Stimulated activated CD8-positive, alpha-beta memory T cell treated with anti-CD3 and anti-CD28 coated beads, Interleukin-4, amount 100 ng/mL, for 24 hours (primary cell): ENCODE measurements at places on chromosomes 1 and 21.

GRCh38 chr1:42924851-42925760 lies 33.6 kb downstream of the SLC2A1 start:
- DNase-seq: no peak

DNA sequence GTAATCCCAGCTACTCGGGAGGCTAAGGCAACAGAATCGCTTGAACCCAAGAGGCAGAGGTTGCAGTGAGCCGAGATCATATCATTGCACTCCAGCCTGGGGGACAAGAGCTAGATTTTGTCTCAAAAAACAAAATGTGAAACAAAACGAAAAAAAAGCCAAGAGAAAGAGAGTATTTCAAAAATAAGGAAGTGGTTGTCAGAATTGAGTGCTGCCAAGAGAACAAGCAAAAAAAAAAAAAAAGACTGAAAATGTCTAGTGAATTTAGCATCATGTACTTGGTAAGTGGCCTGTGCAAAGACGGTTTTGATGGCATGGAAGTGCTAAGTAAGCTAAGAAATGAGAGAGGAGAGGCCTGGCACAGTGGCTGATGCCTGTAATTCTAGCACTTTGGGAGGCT lies 14.3 kb downstream of the KPNA6 start:
- DNase-seq: no peak

GRCh38 chr1:98813738-98814309 lies 152.3 kb downstream of the SNX7 start:
- no peak for DNase-seq

GRCh38 chr1:228228601-228229074 lies 20.8 kb downstream of the OBSCN start:
- no peak for DNase-seq

DNA sequence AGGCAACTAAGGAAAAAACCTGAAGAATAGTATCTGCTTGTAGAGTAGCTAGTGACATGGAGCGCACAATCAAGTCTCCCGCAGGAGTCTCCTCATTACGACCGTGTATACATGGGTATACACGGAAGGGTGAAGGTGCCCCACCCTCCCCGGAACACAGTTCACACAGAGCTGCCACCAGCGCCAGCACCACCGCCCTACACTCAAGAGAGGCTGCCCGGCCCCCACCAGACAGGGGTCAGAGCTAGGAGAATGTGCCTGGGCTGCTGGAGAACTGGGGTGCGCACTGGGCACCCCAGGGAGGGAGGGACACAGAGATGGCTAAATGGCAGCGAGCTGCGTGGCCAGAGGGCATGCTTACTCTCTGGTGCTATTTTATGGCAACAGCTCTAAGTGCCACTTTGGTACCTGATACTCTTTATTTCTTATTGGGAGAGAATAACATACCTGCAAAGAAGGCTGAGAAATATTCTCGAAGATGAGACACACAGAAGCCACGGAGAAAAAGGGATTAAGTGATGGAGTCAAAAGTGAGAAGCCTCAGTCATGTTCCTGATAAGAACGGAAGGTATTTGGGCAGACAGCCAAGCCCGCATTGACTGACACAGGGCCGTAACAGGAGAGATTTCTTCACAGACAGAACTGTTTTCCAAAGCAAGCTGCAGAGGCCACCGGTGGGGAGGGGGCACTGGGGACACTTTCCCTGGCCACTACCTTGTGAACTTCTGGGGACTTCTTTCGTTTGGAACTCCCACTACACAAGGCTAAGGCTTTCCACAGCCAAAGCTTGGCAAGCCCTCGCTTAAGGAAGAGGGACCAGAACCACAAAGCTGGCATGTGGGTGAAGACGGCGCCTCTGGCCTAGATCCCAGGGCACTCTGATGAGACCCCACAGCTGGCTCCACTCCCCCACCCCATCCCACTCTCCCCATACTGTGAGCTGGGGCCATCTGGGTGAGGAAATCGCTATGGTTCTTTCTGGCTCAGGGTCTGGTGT lies 108.0 kb downstream of the PGBD5 start:
- no peak for DNase-seq

DNA sequence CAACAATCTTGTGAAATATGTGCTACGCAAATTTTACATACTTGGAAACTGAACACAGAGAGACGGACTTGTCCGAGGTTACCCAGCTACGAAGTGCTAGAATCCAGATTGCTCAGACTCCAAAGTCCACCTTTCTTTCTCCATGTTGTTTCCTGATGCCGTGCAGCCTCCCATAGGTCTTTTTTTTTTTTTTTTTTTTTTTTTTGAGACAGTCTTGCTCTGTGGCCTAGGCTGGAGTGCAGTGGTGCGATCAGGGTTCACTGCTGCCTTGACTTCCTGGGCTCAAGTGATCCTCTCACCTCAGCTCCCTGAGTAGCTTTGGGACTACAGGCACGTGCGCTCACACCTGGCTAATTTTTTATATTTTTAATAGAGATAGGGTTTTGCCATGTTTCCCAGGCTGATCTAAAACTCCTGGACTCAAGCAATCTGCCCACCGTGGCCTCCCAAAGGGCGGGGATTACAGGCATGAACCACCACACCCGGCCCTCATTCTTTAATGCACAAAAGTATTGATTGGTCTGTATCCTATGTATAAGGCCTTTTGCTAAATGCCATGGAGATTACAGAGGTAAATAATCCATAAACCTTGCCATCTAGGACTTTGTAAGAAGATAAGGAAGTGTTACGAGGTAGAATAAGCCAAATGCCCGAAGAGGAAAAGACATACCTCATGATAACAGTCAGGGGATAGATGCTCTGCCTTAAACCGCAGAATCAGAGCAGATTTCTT lies 92.8 kb downstream of the C1orf21 start:
- DNase-seq: no peak

- DNase-seq: no peak
Observed at GRCh38 chr21:44751186-44751798, 39.9 kb upstream of the TSPEAR start.

DNA sequence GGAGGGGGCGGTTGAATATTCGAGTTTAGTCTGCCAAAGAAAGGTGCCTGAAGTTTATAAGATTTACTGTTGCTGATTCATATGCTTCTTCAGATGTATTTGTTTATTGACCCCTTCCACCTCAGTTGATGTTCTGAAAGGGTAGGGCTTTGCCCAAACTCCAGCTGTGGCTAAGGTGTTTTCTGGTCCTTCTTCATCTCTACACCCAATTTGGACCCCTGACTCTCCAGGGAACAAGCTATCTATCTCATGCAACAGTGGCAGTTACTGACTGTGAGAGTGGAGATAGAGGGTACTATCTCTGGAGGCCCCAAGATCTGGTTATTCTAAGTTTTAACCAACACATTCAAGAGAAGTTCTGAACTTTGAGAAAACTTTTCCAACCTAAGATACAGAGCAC lies 12.6 kb upstream of the ALG14 start:
- no peak for DNase-seq

- no peak for DNase-seq
Observed at GRCh38 chr1:32032275-32032615, 18.6 kb downstream of the KHDRBS1 start.

- no peak for DNase-seq
Observed at GRCh38 chr1:165265196-165265838, 91.2 kb downstream of the LMX1A start.

DNA sequence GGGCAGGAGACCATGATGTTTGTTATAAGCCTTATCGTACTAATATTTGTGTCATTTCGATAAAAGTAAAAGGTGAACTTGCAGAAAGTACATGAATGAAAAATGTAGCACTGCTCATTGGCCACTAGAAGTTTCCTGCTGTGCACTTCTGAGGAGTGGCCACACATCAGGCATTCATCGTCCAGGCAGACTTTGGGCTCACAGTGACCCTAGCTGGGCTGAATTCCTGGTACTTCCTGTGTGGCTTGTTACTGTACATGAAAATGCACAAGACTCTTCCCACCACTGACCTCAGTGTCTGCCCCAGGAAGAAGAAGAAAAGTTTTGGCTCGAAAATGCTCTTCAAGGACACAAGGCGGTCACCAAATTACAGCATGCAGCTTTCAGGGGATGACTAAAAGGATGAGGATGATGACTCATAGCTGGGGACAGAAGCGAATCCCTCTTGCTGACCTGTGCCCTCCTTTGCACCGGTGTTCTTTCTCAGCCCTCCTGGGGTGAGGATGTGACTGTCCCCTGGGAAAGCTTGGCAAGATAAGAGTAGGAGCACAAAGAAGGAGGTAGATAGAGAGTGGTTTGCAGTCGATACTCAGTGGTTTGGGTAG lies 252.4 kb upstream of the KAZN start:
- DNase-seq: no peak

DNA sequence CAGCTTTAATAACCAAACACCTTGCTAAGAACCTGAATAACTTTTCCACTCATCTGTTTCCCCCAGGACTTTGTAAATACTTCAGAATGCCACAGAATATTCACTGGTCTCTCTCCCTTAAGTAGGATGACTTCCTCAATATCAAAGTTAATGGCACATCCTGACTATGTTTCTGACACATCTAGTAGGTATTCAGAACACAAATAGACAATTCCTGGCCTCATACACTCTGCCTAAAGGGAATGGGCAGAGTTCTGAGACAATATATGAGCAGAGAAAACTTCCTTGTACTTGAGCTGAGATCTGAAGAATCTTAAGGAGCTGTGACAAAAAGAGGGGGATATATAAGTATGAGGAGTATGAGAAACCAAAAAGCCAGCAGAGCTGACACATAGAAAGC lies 34.8 kb downstream of the ANKRD13C start:
- no peak for DNase-seq

DNA sequence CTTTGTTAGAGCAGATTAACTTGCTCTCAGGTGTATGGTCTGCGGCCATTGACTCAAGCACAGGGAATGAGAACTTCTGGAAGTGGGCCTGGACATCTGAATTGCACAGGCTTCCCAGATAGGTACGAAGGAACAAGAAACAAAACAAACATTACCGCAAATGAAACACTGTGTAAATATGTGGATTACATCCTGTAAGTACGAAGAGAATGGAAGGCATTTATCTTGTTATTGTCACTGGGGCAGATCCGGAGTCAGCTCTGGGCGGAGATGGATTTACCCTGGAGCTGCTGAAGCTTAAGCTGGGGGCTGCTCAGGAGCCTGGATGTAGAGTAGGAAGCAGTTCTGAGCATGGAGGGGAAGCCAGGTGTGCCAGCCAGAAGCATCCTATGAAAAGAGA lies 6.8 kb downstream of the HES2 start:
- DNase-seq: no peak

- DNase-seq: peak; percentile 47
Observed at GRCh38 chr21:20997636-20998455, at the start of gene NCAM2. Gene NCAM2 (plus strand): TSS chr21:20998409.

GRCh38 chr21:43034101-43034500 lies 41.5 kb downstream of the CBS start:
- no peak for DNase-seq

GRCh38 chr1:218642033-218642948 lies 297.2 kb downstream of the TGFB2 start:
- no peak for DNase-seq

DNA sequence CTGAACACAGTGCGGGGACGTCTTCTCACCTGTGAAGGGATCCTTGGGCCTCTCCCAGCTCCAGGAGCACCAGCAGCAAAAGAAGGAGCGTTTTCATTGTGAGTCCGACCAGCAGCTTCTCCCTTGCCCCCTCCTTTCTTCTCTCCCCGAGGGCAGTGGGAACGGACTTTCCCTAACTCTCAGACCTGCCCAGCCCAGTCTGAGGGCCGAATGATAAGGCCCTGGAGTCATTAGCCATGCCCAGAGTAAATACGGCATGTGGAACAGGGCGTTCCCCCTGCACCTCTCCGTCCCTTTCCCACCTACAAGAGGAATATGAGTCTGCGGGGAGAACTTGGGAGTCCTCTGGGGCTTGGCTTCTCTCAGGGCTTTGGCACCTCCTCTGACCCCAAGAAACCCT lies at the start of gene CTSE:
CTSE (minus strand) TSS at position 201 of the 400 bp plus-strand sequence; CDS start at position 97, 104 bp downstream.
- no peak for DNase-seq

DNA sequence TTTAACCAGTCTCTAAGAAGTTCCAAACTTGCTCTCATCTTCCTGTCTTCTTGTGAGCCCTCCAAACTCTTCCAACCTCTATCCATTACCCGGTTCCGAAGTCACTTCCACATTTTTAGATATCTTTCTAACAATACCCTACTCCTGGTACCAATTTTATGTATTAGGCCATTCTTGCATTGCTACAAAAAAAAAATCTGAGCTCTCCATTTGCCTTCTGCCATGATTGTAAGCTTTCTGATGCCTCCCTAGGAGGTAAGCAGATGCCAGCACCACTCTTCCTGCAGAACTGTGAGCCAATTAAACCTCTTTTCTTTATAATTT lies 91.5 kb upstream of the ARTN start:
- no peak for DNase-seq

DNA sequence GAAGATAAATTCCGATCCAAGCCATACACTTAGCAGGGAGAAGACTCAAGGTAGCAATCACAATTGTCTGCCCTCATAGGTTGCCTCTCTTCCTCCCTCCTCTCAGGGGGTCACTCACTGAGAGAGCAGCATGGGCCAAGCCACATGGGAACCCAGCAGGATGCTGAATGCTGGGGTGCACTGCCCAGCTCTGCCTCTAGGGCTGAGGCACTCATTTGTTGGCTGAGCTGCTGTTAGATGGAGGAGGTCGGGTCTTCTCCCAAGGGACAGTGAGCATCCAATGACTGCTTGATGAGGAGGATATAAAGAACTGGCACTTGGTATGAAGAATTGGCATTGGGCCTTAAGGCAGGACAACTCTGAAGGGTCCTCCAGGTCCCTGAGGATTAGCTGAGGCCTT lies 418.8 kb downstream of the SIPA1L2 start:
- DNase-seq: no peak

DNA sequence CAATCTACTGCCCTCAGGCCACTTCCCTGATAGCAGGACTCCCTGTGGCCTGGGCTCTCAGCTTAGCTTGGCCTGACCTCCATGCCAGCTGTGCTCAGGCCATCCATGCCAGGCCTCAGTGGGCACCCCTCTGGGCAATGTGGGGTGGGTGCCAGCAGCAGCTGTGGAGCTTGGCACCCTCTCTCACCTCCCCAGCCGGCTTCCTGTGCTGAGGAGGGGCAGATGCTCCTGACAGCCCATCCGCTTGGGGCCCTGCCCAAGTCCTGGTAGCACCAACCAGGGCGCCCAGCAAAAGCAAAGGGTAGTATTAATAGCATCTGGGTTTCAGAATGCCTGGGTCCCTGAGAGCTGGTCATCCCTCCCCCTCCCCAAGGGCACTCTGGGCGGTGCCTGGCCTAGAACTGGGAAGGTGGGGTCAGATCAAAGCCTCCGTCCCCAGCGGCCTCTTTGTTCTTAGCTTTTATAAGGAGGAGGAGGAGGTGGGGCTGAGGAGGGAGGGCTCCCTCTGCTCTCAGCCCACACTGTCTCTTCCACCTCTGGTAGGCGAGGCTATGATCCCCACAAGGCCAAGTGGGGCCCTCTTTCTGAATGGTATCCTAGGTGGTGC lies 6.1 kb downstream of the EFNA4 start:
- DNase-seq: no peak
